NCI-H1092 (cell line): ENCODE measurements at places on chromosomes 4 and X.

GRCh38 chr4:150007512-150007911 is 70.7 kb upstream of the DCLK2 start:
- no peak for DNase-seq

GRCh38 chr4:78653655-78654054 is 102.1 kb downstream of the ANXA3 start:
- DNase-seq = no peak

DNA sequence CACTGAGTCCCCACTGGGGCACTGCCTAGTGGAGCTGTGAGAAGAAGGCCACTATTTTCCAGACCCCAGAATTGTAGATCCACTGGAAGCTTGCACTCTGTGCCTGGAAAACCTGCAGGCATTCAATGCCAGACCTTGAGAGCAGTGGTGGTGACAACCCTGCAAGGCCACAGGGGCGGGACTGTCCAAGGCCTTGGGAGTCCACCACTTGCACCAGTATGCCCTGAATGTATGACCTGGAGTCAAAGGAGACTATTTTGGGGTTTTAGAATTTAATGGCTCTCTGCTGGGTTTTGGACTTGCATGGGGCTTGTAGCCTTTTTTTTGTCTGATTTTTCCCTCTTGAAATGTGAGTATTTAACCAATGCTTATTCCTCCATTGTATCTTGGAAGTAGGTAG is 145.8 kb downstream of the MSN start:
- no peak for DNase-seq

GRCh38 chr4:114599231-114599902 is 760 bp downstream of the UGT8 start:
- no peak for DNase-seq

- DNase-seq = no peak
These were observed 66.4 kb upstream of the BANK1 start for GRCh38 chr4:101724093-101724492.

GRCh38 chrX:85391878-85392238 is 12.4 kb upstream of the POF1B start:
- no peak for DNase-seq
